ENCODE measurements at places on chromosomes 6 and 20. TPM values are rescaled to one million over a fixed set of nuclear protein-coding genes. Genes with fewer than 3 reads are reported as not detected.

GNAS-AS1 gene
- total RNA-seq: not detected

SLC26A8 gene
- total RNA-seq: not detected

WFDC5 gene
- total RNA-seq: not detected

BANF2 gene
- not detected for total RNA-seq

SNRPB2 gene
- 41.0 TPM for total RNA-seq

PERP gene
- total RNA-seq: 155 TPM

SOX12 gene
- 5.3 TPM for total RNA-seq

APOBEC2 gene
- 0.81 TPM for total RNA-seq

PET117 gene
- 23.4 TPM for total RNA-seq

EPPIN gene
- total RNA-seq: not detected

EYA4 gene
- total RNA-seq: 3.1 TPM

CDH22 gene
- not detected for total RNA-seq

MUC21 gene
- total RNA-seq: 0.13 TPM

GPR6 gene
- not detected for total RNA-seq
